ENCODE measurements at places on chromosomes 3 and 15. TPM values are rescaled to one million over a fixed set of nuclear protein-coding genes. Genes with fewer than 3 reads are reported as not detected.

SPTBN5 gene
- total RNA-seq = 0.31 TPM

POLQ gene
- 2.3 TPM for total RNA-seq

GREM1 gene
- 0.39 TPM for total RNA-seq

NMNAT3 gene
- total RNA-seq = 4.0 TPM

SCN11A gene
- not detected for total RNA-seq

SLC15A2 gene
- total RNA-seq = 2.2 TPM

TMC3 gene
- not detected for total RNA-seq

CPEB1 gene
- 0.04 TPM for total RNA-seq

UROC1 gene
- total RNA-seq = not detected

SLC12A1 gene
- not detected for total RNA-seq

FGD5 gene
- total RNA-seq = not detected

APOD gene
- 0.23 TPM for total RNA-seq

CLDN11 gene
- total RNA-seq = 3.4 TPM

RNU5B-1 gene
- not detected for total RNA-seq

DTX3L gene
- total RNA-seq = 8.5 TPM

MNS1 gene
- 0.39 TPM for total RNA-seq

POPDC2 gene
- 0.08 TPM for total RNA-seq

REC114 gene
- total RNA-seq = not detected
